Stomach (tissue), 19 donors: ENCODE measurements at places on chromosomes 2 and 18. TPM values are rescaled to one million over a fixed set of nuclear protein-coding genes. Genes with fewer than 3 reads are reported as not detected.

VWA3B gene
- 0.03 TPM for polyA plus RNA-seq

DNA sequence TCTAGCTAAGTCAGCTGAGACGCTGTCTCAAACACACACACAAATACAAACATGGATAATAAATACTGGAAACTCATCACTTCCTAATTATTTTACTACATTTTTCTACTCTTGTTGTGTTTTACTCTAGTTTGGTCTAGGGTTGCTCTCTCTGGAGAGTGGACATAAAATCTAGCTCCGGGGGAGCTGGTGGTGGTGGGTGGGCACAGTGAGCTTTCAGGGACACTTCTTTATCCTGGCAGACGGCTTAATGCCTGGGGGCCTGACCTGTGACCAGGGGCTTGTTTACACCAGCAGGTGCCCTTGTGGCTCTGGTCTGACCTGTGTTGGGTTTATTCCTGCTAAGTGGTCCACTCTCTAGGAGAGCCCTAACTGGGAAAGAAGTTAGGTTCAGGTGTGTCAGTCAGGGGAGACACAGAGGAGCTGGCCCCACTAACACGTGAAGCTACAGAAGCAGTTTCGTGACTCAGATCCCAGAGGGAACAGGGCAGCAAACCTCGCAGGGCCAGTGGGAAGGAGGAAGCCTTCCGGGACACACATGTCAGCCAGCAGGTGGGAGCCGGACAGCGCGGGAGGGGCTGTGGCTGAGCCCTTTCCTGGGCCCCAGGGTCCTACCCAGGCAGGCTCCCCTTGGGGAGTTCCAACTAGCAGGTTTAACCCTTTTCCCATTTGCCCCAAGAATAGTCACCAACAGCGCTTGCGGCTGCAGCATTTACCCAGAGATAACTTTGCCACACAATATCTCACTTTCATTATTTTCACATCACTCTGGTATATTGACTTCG, 22.5 kb upstream of the BOK start:
- no peak overlapping the region for H3K27ac ChIP-seq
- H3K27me3 ChIP-seq, result peaks cover 24% of the 10 kb centered on the region
- peaks cover 9% of the 10 kb centered on the region for H3K4me1 ChIP-seq

GRCh38 chr18:66601649-66602048, 2.2 kb downstream of the CDH19 start:
- no peak overlapping the region for H3K27ac ChIP-seq
- no peaks in the 10 kb centered on the region for H3K27me3 ChIP-seq
- no peak for DNase-seq
- no peaks in the 10 kb centered on the region for H3K36me3 ChIP-seq
- no peaks in the 10 kb centered on the region for H3K4me1 ChIP-seq

GRCh38 chr2:172677363-172677762, 58.3 kb upstream of the RAPGEF4 start:
- no peaks in the 10 kb centered on the region for H3K36me3 ChIP-seq
- no peak for DNase-seq
- H3K4me1 ChIP-seq, result peaks cover 5% of the 10 kb centered on the region
- H3K27me3 ChIP-seq, result no peaks in the 10 kb centered on the region
- no peak overlapping the region for H3K27ac ChIP-seq

- H3K27ac ChIP-seq, result no peak overlapping the region
- H3K27me3 ChIP-seq, result no peaks in the 10 kb centered on the region
- H3K4me3 ChIP-seq, result no peak overlapping the region
- no peaks in the 10 kb centered on the region for H3K36me3 ChIP-seq
- peaks cover 3% of the 10 kb centered on the region for H3K4me1 ChIP-seq
- no peak for DNase-seq
Measured at GRCh38 chr2:224381521-224382279, 20.2 kb downstream of the FAM124B start.

GRCh38 chr18:25962176-25962575, 128.2 kb downstream of the SS18 start:
- H3K27me3 ChIP-seq, result no peaks in the 10 kb centered on the region
- H3K36me3 ChIP-seq, result no peaks in the 10 kb centered on the region
- DNase-seq, result no peak
- H3K4me3 ChIP-seq, result no peak overlapping the region
- no peaks in the 10 kb centered on the region for H3K4me1 ChIP-seq

DNA sequence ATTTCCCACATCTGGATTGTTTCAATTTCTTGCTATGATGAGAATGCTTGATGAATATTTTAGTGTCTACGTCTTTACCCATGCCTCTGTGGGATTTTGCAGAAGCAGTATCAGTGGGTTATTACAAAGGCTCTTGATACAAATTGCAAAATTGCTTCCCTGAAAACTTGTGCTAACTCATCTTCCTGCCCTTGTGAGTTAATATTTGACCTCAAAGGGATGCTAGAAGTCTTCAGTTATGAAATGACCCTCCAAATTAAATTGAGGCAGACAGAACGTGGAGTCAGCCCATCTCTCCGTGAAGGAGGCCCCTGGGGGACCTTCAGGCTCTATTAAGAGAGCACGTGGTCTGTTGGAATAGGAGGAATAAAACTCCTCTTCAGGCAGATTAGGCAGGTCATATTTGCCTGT, 239.2 kb upstream of the HS6ST1 start:
- H3K36me3 ChIP-seq, result no peaks in the 10 kb centered on the region
- peak; percentile 43 for DNase-seq
- H3K4me3 ChIP-seq, result no peak overlapping the region
- no peaks in the 10 kb centered on the region for H3K27me3 ChIP-seq
